ENCODE measurements at places on chromosomes 7 and 10.
A peak's percentile ranks its signal among the peaks of the same experiment; 100 is the strongest.

GRCh38 chr7:20417675-20418382 lies 87.1 kb downstream of the ITGB8 start:
- DNase-seq, result no peak

DNA sequence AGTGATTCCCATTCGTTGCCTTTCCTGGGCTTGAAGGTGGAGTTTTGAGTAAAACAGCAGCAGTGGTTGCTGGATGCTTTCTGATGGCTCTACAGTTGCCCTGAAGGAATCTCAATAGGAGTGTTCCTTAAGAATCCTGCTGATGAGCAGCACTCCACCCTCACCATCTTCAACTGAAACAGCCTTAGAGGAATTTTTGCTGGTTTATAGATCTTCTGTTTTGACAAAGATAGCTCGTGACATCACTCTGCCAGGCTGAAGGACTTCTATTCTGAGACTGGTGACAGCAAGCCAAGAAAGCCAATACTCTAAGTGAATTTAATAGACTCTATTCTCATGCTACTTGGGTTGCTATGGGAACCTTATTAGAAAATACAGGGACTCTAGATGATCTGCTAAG lies 1014.7 kb downstream of the NRG3 start:
- no peak for DNase-seq

DNA sequence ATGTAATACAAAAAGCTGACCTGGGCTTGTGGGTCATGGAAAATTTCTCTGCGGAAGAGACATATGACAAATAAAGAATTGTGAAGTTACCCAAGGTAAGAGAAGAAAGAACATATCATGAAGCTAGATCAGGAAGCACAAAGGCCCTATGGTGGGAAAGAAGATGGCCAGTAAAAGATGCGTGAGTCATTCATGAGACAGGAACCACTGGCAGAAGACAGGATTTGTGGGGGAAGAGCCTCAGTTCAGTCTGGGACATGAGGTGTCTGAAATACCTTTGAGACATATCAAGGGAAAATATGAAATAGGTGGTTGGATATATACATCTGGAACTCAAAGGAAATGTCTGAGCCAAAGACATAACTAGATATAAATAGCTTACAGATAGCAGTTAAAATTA lies 27.7 kb upstream of the AMPH start:
- no peak for DNase-seq

DNA sequence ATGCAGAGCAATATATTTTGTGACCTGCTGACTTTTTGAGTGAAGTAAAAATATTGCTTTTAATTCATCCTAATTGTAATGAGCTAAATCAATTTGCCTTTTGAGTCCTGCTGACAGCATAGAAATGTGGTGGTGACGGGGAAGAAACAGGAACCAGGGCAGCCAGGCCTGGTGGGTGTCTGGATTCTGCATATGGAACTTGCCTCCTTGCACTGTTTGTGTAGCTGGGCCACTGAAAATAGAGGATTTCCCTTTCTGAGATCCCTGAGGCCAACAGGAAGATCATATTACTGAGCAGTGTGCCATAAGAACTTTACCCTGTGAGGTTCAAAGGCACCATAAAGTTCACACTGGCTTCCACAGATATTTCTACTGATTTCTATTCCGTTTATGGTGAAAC lies 488.4 kb upstream of the AKR1E2 start:
- DNase-seq, result no peak

DNA sequence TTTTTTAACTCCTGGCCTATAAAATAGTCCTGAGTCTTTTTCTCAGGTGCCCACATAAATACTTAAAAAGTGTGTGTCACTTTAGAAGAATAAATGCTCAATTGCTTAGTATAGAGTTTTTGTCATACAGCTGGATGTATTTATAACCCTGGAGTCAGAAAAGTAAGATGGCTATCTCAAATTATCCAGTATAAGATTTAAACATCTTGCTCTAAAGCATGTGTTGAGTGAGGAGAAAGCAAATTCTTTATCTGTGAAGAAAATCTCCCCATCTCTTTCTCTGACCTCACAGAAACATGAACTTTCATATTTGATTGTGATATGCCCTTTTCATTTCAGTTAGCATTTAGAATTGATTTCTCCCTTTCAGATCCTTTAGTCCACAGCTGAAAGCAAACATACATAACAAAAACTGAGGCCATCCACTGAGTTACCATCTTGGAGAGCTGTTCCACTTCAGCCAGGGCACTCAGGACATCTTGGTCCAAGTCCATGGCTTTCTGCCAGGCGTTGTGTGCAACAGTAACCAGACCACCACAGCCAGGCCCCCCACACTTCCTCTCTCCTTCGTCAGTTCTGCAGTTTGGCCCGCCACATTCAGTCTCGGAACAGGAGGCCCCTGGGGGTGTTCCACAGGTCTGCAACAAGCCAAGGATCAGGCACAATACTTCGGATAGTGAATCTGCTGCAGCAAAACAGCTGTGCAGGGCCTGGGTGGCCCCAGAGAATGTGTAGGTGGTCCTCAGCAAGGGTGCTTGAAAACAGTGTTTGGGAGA lies 40.9 kb downstream of the DLD start:
- DNase-seq, result no peak

GRCh38 chr10:106935978-106936451 lies 228.5 kb downstream of the SORCS1 start:
- no peak for DNase-seq

DNA sequence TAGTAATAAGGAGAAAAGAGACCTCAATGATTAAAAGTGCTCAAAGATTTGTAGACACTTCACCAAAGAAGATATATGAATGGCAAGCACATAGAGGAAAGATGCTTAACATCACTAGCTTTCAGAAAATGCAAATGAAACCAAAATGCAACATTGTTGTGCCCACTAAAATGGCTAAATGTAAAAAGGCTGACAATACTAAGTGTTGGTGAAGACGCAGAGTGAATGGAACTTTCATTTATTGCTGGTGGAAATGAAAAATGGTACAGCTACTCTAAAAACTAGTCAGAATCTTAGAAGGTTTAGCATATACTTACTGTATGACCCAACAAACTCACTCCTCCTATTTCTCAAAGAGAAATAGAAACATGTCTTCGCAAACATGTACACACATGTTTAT lies 212.9 kb upstream of the PITRM1 start:
- no peak for DNase-seq

- DNase-seq, result no peak
Observed at GRCh38 chr10:49112851-49113250, 2.5 kb downstream of the VSTM4 start.

GRCh38 chr7:47664650-47665195 lies 82.8 kb upstream of the TNS3 start:
- no peak for DNase-seq

DNA sequence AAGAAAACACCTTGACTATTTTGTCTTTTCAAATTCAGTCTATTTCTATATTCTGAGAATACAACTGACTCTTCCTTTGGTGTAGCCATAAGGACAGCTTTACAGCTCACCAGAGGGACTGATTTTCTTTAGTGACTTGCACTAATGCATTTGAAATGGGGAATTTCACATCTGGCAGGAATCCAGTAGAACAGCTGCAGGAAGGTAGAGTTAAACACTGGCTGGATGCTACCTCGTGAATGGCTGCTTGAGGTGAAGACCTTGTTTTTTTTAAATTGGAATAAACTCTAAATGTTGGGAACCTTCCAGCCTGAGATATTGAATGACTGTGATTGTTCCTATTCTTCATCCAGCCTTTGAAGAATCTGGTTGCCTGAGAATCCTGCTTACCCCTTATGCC lies 139.5 kb upstream of the STK17A start:
- no peak for DNase-seq

DNA sequence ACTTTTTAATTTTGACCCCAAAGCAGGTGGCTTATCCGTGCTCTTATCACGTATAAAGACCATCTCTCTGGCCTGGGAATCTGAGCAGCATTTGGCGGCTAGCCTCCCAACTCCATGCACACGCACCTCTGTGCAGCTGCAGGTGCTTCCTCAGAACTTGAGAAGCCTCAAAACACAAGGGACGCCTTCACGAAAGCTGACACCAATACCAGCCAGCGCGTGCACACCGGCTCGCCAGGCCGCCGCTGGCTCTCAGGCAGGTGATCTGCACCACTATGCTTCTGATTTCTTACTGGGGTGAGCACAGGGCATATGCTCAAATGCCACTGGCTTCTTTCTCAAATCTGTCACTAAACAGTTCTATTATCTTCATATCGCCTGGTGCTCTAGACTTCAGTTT lies 145.0 kb downstream of the PARD3 start:
- DNase-seq, result peak; percentile 73

DNA sequence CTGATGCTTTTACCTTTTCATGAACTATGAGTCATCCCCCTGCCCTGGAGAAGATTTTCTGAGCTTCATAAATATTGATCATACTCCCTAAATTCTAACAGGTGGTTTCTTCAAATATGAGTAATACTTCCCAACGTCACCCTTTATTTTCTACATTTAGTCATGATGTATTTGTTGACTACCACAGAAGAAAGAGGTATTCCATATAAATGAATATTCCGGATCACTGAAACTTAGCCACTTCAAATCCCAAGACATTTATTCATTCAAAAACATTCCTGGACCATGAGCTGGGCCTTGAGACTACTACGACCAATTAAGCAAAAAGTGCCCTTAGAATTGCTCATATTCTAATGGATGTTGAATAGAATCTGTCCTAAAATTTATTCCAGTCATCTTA lies 395.8 kb upstream of the NPVF start:
- no peak for DNase-seq

DNA sequence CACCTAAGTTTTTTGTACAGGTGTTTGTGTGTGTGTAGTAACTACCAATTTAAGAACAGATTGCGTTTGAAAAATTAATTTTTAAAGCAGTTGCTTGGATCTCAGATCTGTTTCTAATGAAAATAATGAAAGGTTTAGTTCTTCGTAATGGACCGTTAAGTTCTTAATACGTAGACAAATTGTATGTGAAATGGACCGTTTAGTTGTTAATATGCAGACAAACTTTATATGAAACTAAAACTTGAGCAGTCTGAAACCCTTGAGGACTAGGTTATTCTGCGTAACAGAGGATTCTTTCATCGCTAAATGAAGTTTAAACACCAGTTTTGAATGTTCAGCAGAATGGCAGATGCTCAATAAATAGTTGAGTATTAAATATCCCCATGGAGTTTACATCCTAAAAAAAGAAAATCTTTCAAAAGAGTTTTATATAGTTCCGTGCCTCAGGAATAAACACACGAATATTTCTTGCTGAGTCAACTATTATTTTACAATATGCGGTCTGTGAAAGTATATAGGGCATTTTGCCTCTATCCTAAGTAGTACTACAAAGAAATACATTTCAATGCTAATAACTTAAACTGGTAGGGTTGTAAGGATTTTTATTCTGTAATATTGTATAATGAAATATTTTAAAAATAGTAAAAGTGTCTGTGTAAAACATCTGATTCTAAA lies 1.2 kb downstream of the DBF4 start:
- no peak for DNase-seq

DNA sequence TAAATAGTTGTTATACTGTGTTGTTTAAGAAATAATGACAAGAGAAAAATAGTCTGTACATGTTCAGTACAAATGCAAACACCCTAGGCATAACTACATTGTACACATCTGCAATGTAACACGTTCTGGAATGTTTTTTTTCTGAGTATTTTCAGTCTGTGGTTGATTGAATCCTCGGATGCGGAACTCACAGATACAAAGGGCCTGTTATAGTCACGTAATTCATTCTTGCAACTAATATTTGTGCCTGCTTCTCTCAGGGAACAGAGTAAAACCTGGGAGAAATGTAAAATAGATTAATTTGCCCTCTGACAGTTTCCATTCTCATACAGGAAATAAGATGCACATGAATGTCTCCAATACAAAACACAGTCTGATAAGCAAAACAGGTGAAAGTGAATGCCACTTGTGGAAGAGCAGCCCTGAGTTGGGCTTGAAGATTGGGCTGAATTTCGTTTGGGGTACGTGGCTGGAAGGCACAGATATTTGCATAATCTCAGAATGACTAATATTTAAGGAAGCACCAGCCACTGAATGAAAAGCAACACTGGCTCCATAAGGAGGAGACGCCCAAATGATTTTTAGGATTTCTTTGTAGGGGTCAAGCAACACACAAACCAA lies 19.1 kb downstream of the DENND2A start:
- DNase-seq, result no peak
